Ecto neural progenitor cell (in vitro differentiated cells): ENCODE measurements at places on chromosomes 1 and 21.

DNA sequence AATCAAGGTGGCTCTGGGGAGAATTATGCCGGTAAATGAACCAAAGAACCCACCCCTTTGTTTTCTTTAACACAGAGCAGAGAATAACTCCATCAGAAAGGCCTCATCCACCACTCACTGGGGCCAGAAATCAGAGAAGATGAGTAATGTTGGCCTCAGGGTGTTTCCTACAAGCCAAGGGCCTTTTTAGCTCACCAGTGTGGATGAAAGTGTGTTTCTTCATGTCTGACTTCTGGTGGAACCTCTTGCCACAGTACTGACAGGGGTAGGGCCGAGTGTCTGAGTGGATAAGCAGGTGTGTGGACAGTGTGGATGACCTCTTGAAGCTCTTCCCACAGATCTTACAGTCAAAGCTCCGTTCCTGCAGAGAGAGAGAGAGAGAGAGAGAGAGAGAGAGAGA is 8.3 kb downstream of the GFI1 start:
- no peak for DNase-seq

GRCh38 chr1:24373044-24373443 is 40.5 kb downstream of the STPG1 start:
- no peak for DNase-seq

DNA sequence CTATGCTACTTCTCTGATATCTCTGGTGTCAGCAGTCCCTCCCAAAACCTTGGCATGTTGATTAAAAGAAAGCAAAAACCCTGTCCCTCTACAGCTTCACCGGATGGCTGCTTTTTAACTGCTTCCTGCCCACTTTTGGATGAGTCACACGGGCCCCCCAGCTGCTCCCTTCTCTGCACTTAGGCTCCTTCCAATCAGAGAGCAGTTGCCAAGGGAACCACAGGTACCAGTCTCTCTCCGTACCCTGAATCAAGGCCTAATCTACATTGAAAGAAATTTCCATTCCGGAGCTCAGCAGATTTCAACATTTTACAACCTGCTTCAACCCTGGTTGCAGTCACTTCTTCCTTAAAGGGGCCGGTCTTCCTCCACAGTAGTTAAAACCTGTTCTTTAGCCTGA is 70.6 kb upstream of the GJB5 start:
- DNase-seq = no peak

DNA sequence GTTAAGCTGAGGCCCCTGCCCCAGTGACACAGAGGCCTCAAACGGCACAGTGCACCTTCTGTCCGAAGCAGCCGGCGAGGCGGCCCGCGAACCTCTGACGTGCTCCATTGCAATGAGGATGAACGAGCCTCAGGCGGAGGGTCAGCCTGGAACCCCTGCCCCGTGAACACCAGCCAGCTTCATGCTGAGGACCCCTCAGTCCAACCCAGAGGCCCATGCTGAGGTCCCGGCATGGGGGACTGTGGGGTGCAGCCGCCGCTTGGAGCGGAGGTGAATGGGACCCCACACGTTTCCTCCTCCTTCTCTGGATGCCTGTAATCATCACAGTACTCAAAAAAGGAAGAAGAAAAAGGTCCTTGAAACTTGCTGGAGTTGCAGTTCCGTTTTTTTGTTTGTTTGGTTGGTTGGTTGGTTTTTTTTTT is 62.1 kb downstream of the PRKCZ start:
- no peak for DNase-seq
